ENCODE measurements at places on chromosomes 2 and 18.

DNA sequence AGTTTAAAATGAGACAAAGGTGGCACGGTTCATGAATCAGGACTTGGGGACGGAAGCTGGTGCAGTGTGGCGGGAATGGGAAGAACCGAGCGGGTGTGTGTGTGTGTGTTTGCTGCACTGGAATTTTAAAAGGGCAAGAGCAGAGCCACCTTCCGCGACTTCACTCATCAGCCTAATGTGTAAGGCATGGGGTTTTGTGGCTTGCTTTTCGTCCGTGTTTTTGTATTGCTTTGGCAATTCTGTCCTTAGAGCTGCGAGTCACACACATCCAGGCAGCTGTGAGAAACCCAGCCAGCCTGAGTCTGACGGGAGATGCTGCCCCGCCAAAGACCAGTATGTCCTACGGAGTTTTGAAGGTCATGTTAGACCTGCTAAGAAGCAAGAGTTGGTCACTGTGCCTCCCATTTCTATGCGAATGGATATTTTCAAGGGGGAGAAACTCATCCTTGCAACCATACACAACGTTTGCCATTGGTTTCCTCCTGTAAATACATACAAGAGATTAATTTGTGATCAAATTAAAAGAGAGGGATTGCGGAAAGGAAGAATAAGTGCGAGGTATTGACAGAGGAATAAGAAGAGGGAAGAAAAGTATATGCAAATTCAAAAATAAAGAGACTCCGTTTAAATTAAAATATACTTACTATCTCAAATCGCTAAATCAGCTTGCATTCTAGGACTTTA lies 665 bp upstream of the CACNB4 start:
- no peak for DNase-seq

GRCh38 chr2:141162314-141162713 lies 968.5 kb downstream of the LRP1B start:
- DNase-seq: no peak

- DNase-seq: no peak
Observed at GRCh38 chr2:210584834-210585233, 28.4 kb downstream of the CPS1 start.

- DNase-seq: no peak
Observed at GRCh38 chr2:216298719-216299495, 73.4 kb downstream of the MARCHF4 start.

GRCh38 chr18:12861637-12862036 lies 22.4 kb downstream of the PTPN2 start:
- DNase-seq: no peak

DNA sequence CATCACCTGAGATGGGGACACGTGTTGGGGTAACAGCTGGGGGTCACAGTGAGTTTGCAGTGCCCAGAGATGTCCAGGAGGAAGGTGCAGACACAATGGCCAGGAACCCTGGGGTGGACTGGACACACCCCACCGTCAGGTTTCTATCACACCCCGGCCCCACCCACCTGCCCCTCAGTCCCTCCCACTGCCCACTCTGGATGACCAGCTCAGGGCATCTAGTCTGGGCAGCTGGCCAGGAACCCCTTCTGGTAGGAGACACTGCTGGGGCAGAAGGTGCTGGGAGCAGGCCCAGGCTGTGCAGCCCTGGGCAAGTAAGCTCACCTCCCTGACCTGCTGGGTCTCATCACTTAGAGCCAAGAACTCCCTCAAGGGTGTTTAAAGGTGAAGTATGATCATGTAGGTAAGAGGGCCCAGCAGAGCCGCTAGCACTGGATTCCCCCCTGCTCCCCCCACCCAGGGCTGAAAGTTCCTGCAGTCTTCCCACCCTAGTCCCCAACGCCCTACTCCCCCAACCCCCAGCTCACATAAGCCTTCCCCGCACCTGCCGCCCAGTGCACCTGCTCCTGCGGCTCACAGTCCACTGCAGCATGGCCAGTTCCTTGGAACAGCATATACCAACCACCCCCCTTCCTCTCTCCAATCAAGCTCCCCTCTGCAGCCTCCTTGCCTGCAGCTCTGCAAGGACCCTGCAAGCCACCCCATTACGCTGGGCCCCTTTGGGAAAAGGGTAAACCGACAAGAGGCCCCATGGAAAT lies 17.3 kb downstream of the BIN1 start:
- no peak for DNase-seq

DNA sequence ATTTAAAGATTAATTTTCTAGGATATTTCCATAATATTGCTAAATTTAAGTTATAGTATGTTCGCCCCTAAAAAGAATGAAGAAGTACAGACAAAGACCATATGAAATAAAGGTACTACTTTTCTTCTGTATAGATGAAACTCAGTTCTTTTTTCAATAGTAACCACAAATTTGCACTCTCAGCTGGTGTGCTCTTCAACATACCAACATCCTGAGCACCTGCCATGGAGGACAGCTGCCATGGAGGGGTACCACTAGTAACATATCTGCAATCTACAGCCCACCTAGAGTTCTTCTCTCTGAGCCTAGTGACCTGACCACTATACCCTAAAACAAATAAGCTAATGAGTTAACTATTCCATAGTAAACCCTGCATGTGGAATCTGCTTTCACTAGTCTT lies 36.8 kb upstream of the ERCC3 start:
- no peak for DNase-seq

DNA sequence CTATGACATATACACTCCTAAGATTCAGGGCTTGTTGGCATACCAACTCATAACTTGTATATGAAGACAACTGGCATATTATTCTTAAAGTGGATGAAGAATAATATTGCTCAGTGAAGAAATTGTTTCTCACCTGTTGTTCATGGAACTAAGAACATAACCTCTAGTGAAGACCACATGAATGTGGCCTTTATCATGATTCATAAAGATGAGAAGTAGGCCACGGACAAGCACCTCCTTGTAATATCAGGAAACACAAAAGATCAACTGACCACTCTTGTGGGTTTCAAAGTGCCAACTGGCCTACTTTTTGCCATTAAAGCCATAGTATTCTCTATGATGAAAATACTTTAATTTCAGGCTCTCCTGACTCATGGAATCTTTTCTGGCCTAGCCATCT lies 407.4 kb downstream of the GRB14 start:
- DNase-seq: no peak

- DNase-seq: no peak
Observed at GRCh38 chr18:35378574-35378896, 1.4 kb upstream of the ZNF396 start.

Measured in CD4-positive, alpha-beta T cell treated with Interleukin-10 for 1 hour (primary cell).